ENCODE measurements at places on chromosomes 4 and X.
A peak's percentile ranks its signal among the peaks of the same experiment; 100 is the strongest.

- no peak for DNase-seq
Measured at GRCh38 chr4:25184056-25184455, 23.8 kb upstream of the SEPSECS start.

DNA sequence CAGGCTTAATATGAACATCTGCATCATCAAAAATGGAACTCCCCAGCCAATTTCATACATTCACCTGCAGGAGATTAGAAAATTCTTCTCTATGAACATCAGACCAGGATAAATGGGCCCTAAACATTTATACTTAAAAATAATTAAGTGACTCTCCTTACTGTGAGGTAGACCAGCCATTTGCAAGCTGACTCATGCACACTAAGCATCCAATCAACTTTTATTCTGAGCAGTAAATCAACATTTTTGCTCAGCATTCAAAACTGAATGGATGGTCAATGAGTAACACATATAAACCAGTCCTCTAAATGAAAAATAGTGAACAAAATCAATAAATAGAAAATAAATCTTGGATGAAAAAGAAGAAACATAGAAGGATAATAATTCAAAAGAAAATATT is 19.9 kb upstream of the PCDH10 start:
- no peak for DNase-seq

GRCh38 chr4:90328558-90328957 is 201.4 kb downstream of the CCSER1 start:
- DNase-seq: no peak

GRCh38 chr4:15233626-15234025 is 194.2 kb upstream of the C1QTNF7 start:
- peak; percentile 31 for DNase-seq

GRCh38 chr4:2334826-2335728 is 73.2 kb upstream of the MXD4 start:
- DNase-seq: no peak
